ENCODE measurements at places on chromosomes 5 and 9. TPM values are rescaled to one million over a fixed set of nuclear protein-coding genes. Genes with fewer than 3 reads are reported as not detected.

COL23A1 gene
- total RNA-seq, result not detected

ZFYVE16 gene
- 37.0 TPM for total RNA-seq

DNA sequence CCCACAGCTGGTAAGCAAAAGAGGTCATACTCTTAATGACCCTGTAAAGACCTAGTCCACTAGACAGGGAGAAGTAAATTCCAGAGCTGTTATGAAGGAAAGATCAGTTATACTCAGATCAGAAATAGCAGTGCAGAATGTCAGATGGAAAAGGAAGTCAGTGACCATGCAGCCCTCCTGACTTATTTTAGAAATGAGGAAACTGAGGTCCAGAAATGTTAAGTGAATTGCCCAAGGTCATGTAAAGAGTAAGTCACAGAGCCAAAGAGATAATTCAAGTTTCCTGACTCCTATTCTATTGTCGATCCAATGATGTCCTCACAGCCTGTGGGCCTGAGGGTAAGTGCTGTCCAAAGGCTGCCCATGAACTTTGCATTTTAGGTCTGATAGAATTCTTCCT, 214.9 kb upstream of the IL12B start:
- H3K4me1 ChIP-seq, result no peaks in the 10 kb centered on the region
- DNase-seq, result no peak
- no peaks in the 10 kb centered on the region for H3K36me3 ChIP-seq
- no peaks in the 10 kb centered on the region for H3K27me3 ChIP-seq
- no peak overlapping the region for H3K27ac ChIP-seq
- H3K4me3 ChIP-seq, result no peak overlapping the region

DNA sequence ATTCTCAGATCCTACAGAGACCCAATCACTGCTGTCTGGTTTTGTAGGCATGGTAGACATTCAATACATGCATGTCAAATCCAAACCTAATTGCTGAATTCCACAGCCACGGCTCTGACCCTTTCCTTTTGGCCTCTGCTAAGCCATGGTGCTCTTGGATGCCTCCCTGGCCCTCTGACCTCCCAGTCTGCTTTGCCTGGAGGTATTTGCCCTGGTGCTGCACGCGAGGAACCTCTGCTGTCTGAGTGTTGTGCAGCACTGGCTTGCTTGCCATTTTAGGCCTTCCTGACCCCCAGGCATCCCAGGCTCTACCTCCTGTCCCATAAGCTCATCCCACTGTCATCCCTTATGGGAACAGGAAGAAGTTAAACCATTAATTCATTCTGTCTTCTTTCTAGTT, 60.9 kb downstream of the DOCK2 start:
- H3K36me3 ChIP-seq, result no peaks in the 10 kb centered on the region
- H3K4me3 ChIP-seq, result no peak overlapping the region
- DNase-seq, result no peak
- peaks cover 6% of the 10 kb centered on the region for H3K4me1 ChIP-seq
- no peaks in the 10 kb centered on the region for H3K27me3 ChIP-seq

DNA sequence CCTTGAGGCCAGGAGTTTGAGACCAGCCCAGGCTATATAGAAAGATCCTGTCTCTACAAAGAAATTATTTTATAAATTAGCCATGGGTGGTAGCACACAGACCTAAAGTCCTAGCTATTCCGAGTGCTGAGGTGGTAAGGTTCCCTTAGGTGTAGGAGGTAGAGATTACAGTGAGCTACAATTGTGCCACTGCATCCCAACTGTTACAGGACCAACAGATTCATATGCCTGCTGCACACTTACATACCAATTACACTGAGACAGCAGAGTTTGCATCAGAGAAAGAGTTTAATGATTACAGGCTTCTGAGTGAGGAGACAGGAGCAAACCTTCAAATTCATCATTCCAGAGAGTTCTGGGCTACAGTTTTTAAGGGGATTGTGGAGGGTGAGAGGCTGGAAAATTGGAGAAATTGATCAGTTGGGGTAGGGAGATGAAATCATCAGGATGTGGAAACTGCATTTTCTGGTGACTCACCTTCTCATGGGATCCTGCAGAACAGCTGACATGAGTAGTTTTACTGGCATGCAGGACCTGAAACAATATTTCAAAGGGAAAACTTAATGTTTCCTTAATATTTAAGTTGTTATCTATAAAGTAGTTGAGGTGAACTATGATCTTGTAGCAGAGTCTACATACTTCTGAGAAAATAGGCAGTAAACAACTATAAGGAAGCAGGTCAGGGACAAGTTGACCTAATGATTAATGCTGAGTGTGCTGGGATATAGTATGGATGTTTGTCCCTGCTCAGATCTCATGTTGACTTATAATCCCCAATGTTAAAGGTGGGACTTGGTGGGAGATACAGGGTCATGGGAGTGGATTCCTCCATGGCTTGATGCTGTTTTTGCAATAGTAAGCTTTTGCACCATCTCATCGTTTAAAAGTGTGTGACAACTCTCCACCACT, 54.7 kb downstream of the ANXA2R start:
- no peak overlapping the region for H3K4me3 ChIP-seq
- DNase-seq, result peak; percentile 84
- peak overlapping the region; percentile 73 for H3K27ac ChIP-seq
- peaks cover 16% of the 10 kb centered on the region for H3K4me1 ChIP-seq

- no peak for DNase-seq
- peaks cover 9% of the 10 kb centered on the region for H3K4me1 ChIP-seq
- no peaks in the 10 kb centered on the region for H3K27me3 ChIP-seq
- H3K27ac ChIP-seq, result no peak overlapping the region
- peaks cover 2% of the 10 kb centered on the region for H3K36me3 ChIP-seq
These were observed 102.6 kb downstream of the ADAMTS2 start for GRCh38 chr5:179242676-179243075.

- H3K4me1 ChIP-seq, result peaks cover 8% of the 10 kb centered on the region
- H3K27me3 ChIP-seq, result no peaks in the 10 kb centered on the region
- no peaks in the 10 kb centered on the region for H3K36me3 ChIP-seq
These were observed at the start of gene C1QTNF2 for GRCh38 chr5:160369990-160370712. C1QTNF2 (minus strand) TSS chr5:160370626; CDS start chr5:160355011, 15,615 bp downstream.

- H3K27me3 ChIP-seq, result no peaks in the 10 kb centered on the region
- H3K27ac ChIP-seq, result no peak overlapping the region
- no peak overlapping the region for H3K4me3 ChIP-seq
- DNase-seq, result peak; percentile 36
- H3K36me3 ChIP-seq, result no peaks in the 10 kb centered on the region
These were observed 82.3 kb downstream of the ROR2 start for GRCh38 chr9:91867740-91868139.

- H3K4me1 ChIP-seq, result peaks cover 9% of the 10 kb centered on the region
- no peaks in the 10 kb centered on the region for H3K27me3 ChIP-seq
- no peak for DNase-seq
- no peaks in the 10 kb centered on the region for H3K36me3 ChIP-seq
- H3K27ac ChIP-seq, result no peak overlapping the region
- no peak overlapping the region for H3K4me3 ChIP-seq
These were observed 1.7 kb upstream of the ACO1 start for GRCh38 chr9:32382565-32383320.

DNA sequence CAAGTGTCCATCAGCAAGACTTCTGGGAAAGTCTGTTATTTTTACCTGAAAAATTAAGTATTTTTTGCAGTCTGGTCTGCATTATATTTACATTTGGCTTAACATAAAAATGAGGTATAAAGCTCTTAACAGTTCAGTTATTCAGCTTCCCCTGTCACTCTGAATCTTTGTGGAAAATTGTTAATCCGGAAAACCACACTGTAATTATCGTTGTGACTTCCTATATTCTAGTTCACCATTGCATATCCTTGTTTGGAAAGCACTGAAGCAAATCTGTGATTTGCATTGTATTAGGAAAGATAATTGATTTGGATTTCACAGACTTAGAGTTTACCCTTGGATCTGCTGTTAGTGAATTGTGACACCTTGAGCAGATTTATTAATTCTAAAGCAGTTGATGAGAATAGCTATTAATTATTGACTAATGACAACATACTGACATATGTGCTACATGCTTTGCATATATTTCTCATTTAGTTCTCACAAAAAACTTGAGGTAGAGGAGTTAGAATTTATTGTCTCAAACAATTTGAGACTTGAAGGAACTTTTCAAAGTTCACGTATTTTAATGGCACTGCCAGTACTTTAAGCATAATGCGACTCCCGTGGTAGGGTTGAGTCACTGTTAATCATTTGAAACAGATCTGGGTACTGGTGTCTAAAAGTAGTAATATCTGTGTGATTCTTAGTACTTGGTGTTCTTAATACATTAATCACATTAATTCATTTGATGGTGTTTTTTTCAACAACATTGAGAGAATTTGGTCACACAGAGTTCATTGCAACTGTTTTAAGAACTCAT, 71.8 kb upstream of the LRRC70 start:
- H3K36me3 ChIP-seq, result no peaks in the 10 kb centered on the region
- peak; percentile 3 for DNase-seq
- H3K27me3 ChIP-seq, result no peaks in the 10 kb centered on the region
- H3K4me1 ChIP-seq, result no peaks in the 10 kb centered on the region
